ENCODE measurements at places on chromosomes 3 and 15.

DNA sequence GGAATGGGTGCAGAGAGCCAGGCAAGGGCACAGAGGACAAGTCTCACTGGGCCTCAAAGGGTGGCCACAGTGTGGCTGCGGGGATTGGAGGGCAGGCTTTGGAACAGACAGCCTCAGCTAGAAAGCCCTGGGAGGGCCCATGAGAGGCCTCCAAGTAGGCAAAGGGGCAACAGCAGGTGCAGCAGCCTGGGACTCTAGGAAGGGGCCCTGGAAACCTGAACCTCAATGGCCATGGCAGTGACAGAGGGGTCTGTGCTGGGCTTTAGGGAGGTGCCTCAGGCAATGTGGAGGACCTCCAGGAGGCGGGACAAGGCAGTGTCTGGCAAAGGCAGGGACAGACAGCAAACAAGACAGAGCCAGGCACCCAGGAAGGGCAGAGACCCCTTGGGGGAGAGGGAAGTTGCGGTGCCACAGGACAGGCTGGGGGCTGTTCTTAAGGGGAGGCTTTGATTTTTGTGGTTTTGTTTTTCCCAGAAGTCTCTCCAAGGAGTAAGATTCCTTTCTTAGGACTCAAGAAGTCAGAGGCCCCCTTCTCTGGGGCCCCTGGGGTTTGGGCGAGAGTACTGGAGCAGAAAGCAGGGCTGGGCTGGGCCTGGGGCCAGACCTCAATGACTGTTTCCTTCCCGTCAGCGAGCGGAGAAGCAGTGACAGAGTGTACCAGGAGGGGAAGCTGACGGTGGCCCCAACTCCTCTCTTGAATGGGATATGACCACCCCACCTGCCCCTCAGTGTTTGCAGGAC lies 9.7 kb downstream of the STOML1 start:
- DNase-seq = no peak

- no peak for DNase-seq
Observed at GRCh38 chr3:23665741-23666140, 140.0 kb upstream of the UBE2E1 start.

DNA sequence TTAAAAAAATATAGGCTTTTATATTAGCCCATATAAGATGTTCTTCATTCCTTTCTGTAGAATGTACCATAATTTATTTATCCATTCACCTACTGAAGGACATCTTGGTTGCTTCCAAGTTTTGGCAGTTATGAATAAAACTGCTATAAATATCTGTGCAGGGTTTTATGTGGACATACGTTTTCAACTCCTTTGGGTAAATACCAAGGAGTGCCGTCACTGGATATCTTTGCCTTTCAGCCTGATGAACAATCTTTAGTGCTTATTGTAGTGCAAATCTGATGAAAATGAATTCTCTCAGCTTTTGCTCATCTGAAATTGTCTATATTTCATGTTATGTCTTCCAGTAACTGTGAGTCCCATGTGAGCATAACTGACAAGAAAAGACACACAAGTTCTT lies 26.6 kb upstream of the BLM start:
- DNase-seq = no peak

DNA sequence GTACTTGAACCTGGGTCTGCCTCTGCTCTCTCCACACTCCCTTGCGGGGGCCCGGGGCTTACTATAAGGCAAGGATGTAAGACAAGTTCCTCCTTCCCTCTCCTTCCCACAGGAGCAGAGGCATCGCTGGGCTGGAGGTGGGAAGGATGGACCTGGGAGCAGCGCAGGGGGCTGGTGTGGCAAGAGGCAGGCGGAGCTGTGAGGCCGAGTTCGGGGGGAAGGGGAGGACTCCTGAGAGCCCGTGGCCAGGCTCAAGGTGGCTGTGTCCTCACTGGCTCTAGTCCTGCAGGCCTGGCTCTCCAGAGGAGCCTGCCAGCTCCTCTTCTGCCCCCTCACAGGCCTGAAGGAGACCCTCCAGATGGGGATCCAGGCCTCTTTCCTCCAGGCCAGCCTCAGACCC lies 1.0 kb upstream of the NR2E3 start:
- no peak for DNase-seq

GRCh38 chr3:163159306-163159705 lies 1662.7 kb downstream of the OTOL1 start:
- no peak for DNase-seq

- DNase-seq = no peak
Observed at GRCh38 chr3:186138272-186138981, 29.5 kb upstream of the ETV5 start.

All from left renal pelvis (tissue), 4 donors.